ENCODE measurements at places on chromosomes 7 and 10.
A peak's percentile ranks its signal among the peaks of the same experiment; 100 is the strongest.

- DNase-seq, result no peak
These were observed 3.7 kb downstream of the PURB start for GRCh38 chr7:44881610-44882009.

GRCh38 chr10:72802763-72803505, 90.6 kb upstream of the OIT3 start:
- DNase-seq, result no peak

DNA sequence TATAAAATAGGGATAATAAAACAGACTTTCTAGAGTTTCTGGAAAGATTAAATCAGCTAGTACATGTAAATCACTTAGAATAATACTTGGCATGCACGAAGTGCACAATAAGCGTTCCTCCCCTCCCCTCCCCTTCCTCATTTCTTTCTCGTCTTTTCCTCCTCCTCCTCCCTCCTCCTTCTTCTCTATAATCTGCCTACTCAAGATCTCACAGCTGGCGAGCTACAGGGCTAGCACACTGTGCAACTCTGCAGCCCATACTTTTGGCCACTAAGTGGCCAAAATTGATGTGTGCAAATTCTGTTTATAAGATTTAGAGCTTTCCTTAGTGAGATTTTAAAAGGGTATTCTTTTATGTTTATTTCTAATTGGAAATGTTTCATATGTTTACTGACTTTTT, 565.3 kb downstream of the PHTF2 start:
- DNase-seq, result no peak

GRCh38 chr10:1171182-1171581, 115.0 kb downstream of the WDR37 start:
- DNase-seq, result no peak

GRCh38 chr10:17616403-17617030, 657 bp downstream of the HACD1 start:
- DNase-seq, result peak; percentile 15

- DNase-seq, result no peak
These were observed 319.9 kb upstream of the COBL start for GRCh38 chr7:51636503-51636902.

- no peak for DNase-seq
These were observed 119.0 kb downstream of the OAT start for GRCh38 chr10:124299696-124300095.

GRCh38 chr10:22334414-22335172, 10.7 kb upstream of the SPAG6 start:
- DNase-seq, result no peak

DNA sequence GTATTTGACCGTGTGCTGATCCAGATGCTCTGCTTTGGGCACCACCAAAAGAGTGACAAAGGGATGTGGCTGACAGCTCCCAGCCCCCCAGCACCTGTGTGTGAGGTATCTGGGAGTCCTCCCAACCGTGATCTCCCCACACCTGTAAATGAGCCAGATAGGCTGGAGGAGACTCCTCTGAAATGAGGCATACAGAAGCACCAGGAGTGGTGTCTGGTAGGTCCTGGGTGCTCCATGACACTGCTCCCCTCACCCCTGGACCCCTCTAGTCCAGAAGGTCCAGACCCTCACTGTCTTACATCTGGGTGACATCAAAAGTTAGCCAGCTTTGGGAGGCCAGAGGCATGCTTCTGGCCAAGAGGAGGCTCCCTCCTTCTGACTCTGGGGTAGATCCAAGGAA, 20.0 kb upstream of the DRGX start:
- no peak for DNase-seq

DNA sequence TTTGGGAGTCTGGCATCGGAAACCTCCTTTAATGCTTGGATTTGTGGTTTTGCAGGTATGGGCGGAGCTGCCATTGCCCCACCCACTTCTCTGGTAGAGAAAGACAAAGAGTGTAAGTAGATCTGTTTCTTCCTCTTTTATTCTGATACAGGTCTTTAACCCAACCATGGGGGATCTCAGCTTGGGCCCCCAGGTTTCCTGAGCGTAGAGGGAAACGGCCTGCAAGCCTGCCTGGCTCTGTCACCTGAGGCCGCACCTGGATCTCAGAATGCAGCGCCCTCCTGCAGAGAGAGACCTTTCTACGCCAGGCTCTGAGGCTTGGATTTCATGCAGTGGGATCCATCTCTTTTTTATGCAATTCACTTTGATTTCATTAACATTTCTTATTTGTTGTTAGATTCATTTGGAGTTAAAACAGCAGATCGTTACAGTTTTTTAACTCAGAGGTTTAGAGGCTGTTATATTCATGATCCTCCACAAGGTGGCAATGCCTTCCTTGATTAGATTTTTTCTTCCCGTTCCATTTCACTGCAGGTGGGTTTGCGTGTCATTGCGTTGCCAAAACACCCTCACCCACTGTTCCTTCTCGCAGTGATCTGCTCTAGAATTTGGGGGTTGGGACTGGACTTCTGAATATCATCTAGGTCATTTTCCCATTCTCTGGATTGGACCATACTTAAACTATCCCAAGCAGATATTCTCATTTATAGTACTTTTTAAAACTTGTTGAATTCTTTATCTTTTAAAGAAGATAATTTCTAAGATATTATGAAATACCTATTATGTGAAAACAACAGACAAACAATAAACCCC, 20.0 kb downstream of the RBM17 start:
- peak; percentile 51 for DNase-seq

DNA sequence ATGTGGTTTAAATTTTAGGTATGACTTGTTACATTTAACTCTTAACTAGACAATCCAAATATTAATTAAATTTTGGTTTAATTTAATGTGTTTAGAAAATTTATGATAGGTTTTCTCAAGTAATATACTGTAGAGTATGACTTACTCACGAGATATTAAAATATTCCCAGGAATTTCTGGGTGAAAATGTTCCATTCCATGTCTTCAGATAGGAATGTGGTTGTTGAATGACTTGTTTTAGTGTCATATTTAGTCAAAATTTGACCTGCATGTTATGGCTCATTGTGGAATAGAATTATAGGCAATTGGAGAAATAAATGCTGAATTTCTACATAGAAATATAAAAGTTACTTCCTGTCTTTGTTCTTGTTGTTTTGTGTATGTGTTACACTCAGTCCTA, 46.7 kb downstream of the SHOC2 start:
- DNase-seq, result no peak

DNA sequence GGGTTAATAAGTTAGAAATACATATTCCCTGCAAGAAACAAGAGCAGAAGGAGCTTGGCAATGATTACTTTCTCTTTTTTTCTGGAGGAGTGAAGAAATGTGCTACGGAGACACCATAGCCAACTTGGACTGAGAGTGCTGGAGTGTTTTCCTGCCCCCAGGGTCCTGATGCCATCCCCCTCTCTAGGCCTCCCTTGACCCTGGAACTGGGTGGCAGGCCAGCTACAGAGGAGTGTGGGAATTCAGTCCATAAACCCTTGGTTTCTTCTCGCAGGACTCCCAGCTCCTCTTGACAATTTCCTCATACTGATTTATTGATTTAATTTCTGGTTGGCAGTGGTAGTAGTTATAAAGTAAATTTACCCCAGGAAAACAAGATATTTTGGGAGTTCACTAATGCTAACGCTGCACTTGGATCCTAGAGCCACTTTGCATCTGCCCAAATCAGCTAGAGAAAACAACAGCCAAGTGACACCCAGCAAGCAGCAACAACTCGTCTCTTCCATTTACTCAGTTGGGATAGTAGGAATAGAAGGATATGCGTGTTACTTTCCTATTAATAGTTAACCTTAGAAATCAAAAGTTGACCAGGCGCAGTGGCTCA, 76.4 kb upstream of the CELF2 start:
- DNase-seq, result no peak

- no peak for DNase-seq
These were observed 71.7 kb downstream of the LYZL2 start for GRCh38 chr10:30557884-30558283.

DNA sequence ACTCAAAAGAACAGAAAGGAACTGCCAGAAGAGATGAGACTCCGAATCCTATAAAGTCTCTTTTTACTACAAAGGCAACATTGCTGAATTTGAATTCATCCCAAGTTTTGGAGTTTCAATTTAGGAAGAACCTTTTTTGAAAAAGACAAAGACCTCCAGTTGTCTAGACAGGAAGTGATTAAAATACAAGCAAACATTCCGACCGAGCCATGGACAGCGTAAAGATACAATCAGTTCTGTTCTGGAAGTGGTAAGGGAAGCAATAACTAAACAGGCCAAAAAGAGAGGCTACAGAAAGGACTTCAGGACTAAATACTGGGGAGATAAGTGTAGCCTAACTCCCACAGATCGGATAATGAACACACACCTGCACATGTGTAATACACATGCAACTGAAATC, 101.0 kb downstream of the SMURF1 start:
- no peak for DNase-seq

DNA sequence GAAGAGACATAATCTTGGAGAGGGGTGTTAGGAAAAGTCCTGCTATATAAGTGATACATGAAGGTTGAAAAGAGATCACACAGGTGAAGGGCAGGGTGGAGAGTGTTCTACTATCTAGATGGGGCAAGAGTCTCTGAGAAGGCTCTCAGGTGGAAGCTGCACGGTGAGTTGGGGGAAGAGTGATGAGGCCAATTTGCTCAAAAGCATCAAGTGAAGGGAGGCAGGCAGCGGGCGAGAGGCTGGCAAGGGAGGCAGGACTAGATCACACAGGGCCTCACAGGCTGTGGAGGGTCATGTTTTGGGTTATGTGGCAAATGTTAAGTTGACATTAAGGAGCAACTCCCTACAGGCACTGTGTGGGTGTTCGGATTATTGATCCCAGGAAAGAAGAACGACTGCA, 2.6 kb upstream of the COL17A1 start:
- DNase-seq, result no peak

Measured in SK-N-DZ (cell line).